ENCODE measurements at places on chromosomes 13 and 19.

- DNase-seq, result no peak
These were observed 2.1 kb downstream of the ZMYM2 start for GRCh38 chr13:19960653-19960976.

DNA sequence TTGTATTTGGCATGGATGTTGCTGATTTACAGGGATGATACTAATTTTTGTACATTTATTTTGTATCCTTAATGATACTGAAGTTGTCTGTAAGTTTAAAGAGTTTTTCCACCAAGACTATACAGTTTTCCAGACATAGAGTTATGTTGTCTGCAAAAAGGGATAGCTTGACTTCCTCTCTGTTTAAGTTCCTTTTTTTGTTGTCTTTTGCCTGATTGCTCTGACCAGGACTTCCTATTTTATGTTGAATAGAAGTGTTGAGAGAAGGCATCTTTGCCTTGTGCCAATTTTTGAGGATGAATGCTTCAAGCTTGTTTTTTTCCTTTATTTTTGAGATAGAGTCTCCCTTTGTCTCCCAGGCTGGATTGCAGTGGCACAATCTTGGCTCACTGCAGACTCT is 36.8 kb upstream of the ZNF681 start:
- DNase-seq, result no peak

- DNase-seq, result no peak
These were observed 136.7 kb upstream of the NBEA start for GRCh38 chr13:34805347-34805746.

DNA sequence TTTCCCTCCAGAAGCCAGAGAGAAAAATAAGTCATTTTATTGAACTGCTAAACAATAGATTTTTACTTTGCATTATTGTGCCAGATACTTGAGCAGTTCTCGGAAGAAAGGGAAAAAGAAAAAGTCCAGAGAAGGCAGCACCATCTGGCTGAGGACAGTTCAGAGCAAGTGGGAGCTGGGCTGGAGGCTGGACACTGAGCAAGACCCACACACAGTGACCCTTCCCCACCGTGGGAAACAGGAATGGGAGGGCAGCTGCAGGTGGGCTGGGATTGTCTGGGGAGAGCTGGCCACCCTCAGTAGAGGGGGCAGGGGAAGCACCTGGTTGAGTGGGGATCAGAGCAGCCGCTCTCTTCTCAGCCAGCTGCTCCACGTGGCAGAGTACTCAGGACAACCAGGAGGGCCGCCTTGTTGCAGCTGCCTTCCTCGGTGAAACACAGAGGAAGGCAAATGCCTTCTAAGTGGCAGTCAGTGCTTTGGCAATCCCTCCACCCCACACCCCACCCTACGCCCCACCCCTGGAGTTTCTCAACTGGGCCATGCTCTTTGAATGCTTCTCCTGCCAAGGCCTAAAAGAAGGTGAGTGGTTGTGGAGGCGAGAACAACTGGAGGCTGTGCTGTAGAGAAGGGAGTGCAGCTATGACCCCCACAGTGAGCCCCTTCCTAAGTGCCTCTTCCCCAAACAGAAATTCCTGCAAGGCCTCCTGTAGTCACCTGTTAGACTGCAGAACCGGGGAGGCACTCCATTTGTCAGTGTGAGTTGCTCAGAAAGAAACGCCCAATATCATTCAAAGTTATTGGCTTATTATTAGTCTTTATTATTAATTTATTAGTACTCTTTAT is 179.3 kb downstream of the ZIC5 start:
- no peak for DNase-seq

DNA sequence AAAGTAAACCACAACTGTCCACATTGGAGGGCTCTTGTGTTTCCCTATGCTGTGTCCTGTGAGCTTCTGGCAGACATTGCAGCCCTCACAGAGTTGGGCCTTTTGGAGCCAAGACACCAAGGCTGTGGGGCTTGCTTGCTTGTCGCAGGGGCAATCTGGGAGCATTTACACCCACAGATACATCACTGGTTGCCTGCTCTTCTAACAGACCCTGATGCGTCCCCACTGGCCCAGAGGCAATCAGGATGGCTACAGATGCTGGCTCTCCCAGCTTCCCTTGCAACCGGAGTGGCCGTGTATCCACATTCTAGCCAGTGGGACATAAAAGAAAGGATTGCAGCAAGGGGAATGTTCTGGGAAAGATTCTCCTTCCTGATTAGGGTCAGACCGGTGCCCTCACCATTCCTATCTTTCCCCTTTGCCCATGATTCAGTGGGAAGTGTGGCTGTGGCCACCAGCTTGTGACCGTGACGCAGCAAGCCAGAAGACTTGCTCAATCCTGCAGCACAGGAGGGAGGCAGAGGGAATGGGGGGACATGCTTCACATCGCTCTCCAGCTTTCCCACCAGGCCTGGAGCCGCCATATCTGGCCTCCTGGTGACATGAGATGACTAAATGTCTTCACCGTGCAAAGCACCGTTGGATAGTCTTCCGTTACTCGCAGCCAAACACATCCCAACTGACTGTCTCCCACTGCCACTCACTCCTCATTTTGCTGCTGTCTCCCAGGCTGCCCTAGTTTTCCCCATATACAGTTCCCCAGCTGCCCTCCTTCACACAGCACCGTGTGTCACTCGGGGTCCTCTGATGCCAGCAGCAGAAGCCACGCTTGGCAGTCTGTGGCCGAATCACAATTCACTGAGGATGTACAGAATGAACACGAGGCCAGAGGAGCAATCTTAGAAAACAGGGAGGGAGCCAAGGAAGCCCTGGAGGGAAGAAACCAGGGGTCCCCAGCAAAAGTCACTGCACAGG is 151.0 kb downstream of the DPF1 start:
- no peak for DNase-seq

DNA sequence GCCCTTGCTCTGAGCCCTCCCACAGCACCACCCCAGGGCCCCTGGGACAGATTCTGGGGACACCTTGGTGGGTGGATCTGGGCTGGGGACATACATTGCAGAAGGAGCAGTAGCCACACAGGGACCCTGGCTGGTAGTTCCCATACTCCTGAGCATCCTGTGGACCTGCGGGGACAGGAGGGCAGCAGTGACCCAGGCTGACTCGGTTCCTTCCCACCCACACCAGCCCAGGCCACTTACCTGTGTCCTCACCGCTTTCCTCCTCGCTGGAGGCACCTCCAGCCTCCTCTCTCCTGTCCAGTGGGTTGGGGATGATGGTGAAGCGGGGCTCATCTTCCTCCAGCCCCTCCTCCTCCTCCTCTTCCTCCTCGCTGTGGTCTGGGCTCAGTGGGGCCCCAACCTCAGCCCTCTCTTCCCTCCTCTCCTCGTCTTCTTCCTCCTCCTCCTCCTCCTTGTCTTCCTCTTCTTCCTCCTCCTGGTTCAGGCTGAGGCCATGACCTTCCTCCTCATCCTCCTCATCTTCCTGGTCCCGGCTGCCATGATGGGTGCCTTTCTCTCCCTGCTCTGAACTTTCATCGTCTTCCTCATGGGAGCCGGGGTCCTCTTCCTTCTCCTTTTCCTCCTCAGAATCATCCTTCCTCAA is 1.9 kb downstream of the HRC start:
- DNase-seq, result no peak

DNA sequence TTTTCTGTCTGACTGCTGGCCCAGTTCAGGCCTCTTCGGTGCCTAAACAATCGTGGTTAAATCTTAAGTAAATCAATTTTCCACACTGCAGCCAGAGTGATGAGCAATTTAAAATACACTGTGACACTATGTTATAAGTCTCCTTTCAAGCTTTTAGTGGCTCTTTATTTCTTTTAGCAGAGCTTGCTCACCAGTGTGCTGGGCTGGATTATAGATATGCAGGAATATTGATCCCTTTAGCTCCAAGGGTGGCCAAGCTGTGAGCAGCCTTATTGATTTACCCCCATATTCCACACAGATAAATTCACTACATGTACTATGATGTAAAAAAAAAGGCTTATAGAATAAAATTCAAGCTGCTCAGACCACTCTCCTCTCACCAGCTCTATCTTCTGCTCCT is 21.7 kb downstream of the CBY2 start:
- DNase-seq, result no peak

DNA sequence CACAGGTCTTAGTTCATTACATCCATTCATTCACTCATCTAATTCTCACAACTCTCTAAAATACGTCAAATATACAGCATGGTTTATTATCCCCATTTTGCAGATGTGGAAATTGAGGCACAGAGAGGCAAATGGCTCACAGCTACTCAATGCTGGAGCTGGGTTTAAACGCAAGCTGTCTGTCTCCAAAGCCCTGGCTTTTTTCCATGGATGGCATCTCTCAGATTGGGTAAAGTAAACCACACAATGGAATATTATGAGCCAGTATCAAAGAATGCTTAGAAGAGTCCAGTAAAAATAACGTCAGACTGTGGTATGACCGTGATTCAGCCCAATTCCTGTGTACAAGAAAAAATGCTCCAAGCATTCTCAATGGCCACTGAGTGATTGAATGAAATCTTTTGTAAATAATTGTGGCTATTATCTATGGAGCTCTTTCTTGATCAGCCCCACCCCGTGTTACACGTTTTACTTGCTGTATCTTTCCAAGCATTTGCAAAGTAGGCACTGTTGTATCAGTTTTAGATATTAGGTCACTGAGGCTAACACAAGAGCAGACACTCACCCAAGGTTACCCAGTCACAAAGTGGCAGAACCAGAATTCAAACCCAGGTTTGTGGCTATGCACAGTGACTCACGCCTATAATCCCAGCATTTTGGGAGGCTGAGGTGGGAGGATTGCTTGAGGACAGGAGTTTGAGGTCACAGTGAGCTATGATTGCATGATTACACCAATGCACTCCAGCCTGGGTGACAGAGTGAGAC is 5.5 kb upstream of the ACP7 start:
- no peak for DNase-seq

GRCh38 chr13:40665126-40666044 is 1.1 kb downstream of the FOXO1 start:
- peak; percentile 80 for DNase-seq

DNA sequence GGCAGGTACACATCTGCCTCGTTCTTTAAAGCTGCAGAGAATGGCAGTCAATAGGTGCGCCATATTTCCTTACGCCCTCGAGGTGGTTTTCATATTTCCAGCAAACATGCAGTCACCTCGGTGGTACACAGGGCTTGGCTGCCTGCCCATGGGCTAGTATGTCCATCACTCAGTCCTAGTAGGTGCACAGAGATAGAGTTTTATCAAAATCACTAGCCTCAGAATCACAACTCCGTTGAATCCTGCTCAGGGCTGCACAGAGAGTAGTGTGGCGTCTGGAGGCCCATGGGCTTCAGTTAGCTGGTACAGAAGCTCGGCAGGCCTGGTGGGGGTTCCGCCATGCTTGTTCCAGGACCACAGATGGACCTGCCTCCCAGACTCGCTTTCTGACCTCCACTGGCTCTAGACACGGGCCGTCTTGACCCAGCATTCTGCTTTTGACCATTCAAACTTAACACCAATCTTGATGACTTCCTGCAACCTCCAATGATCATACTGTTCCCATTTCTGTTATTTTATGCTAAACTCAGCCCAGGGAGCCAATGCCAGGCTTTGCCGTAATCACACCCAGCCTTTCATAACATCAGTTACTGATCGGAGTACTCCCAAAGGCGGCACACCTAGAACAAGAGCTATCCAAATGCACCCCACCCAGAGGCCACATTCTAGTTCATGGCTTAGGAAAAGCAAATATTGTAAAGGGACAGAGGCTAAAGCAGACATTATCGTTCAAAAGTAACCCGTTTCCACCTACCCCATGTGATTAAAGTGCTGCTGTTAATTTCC is 120.4 kb downstream of the RAB20 start:
- DNase-seq, result no peak

GRCh38 chr13:19573120-19573716 is 11.9 kb upstream of the TPTE2 start:
- no peak for DNase-seq

- no peak for DNase-seq
These were observed 214.1 kb downstream of the KATNAL1 start for GRCh38 chr13:30093236-30093635.

GRCh38 chr19:48806818-48807589 is 3.8 kb downstream of the BCAT2 start:
- DNase-seq, result no peak

DNA sequence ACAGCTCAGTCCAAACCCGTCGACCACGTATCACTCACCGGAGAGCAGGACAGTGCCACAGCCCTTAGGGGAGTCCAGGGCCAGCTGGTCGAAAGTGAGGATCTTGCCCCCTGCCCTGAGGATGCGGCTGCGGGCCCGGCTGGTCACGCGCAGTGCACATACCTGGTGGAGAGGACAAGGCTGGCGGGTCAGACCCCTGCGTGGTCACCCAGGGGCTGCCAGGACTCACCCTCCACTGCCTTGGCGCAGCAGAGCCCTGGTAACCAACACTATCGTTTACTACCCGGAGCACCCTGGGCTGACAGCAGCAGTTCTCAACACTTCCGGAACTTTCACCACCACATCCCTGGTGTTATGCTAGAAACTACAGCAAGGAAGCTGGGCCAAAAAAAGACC is 1.2 kb upstream of the FAM83E start:
- peak; percentile 56 for DNase-seq

GRCh38 chr13:106753251-106753650 is 185.3 kb upstream of the ARGLU1 start:
- no peak for DNase-seq

- DNase-seq, result no peak
These were observed 1.4 kb upstream of the RASL11A start for GRCh38 chr13:27269114-27269665.

GRCh38 chr13:107242138-107242537 is 674.2 kb upstream of the ARGLU1 start:
- no peak for DNase-seq

- no peak for DNase-seq
These were observed 13.3 kb upstream of the MISP start for GRCh38 chr19:737591-738093.

DNA sequence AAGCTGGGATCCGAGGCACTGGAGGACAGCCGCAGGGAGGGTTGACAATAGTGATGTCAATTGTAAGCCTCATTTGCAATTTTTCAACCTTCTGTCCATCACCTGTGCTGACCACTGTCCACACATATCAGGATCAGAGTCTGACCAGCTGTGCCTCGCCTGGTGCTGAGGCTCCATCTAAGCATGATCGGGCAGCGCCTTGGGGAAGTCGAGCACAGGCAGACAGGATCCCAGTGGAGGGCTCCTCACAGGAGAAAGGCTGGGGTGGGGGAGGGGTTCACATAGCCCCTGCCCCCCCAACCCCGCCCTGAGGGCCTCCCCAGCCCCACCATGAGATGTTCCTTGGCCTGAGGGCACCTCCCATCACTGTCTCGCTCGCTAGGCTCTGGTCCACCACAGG is 60.3 kb downstream of the RAB20 start:
- peak; percentile 57 for DNase-seq

- no peak for DNase-seq
These were observed 498.6 kb downstream of the LIG4 start for GRCh38 chr13:107716741-107717140.

GRCh38 chr19:15843203-15843893 is 27.9 kb upstream of the OR10H1 start:
- DNase-seq, result no peak

GRCh38 chr13:76607866-76608265 is 278.3 kb downstream of the KCTD12 start:
- no peak for DNase-seq

DNA sequence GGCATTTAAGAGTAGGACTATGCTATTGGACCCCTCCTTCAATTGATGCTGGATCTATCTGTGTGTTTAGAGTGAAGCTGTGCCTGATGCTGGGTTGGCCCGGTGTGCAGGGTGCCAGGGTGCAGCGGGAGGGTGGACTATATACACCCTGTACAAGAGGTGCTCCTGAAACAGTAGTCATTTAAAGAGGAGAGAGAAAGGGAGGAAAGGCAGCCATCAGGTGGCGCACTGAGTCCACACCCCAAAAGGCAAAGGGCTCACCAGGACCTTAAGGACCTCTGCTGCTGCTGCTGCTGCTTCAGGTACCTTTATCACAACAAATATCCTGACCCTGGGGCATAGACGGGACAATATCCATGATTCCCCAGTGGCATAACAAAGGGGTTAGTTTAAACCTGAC is 39.4 kb downstream of the ZNF136 start:
- DNase-seq, result peak; percentile 11

Measured in Right ventricle myocardium inferior (tissue), 1 donor.